ENCODE measurements at places on chromosomes 4 and X.
A peak's percentile ranks its signal among the peaks of the same experiment; 100 is the strongest.

DNA sequence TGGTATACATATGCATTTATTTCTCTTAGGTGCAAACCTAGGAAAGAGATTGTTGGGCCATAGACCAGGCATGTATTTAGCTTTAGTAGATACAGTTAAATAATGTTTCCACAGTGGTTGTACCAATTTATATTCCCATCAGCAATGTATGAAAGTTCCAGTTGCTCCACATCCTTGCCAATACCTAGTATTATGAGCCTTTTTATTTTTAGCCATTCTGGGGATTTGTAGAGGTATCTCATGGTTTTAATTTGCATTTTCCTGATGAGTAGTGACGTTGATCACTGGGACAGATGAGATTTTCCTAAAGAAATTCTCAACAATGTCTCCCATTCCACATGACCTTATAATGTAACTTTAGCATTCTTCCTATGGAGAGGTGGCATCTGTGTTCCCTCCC lies 56.9 kb downstream of the SUPT20HL2 start:
- no peak for DNase-seq

DNA sequence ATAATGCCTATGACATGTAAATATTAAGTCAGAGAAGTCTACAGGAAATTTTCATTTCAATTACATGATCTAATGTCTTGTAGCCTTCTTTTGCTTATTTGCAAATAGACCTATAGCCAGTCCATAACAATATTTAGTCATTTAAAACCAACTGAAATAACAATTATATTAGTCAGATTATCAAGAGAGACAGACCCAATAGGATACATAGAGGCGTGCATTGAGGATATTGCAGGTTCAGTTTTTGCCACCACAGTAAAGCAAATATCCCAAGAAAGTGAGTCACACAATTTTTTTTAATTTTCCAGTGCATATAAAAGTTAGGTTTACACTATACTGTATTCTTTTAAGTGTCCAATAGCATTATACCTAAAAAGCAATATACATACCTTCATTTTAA lies 349.7 kb upstream of the ATOH1 start:
- DNase-seq: no peak

- DNase-seq: no peak
Observed at GRCh38 chr4:109989618-109990017, 76.9 kb downstream of the EGF start.

DNA sequence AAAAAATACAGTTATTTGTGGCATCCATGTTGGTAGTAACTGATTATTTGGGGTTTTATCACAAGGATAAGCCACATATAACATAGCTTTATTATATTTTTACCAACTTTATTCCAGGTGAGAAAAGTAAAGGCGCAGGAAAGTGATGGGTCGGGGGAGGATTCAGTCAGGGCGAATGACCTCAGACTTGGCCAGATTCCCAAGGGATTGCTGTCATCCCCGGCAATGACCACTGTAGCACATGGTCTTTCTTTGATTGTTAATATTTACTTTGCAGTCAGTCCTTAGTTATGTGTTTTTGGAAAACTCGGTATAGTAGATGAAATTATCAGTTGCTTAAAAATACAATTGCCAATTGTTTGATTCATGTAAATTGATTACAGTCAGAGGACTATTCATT lies 17.6 kb downstream of the GRIA3 start:
- peak; percentile 21 for DNase-seq

- DNase-seq: peak; percentile 15
Observed at GRCh38 chr4:41957634-41958033, 22.4 kb downstream of the TMEM33 start.

GRCh38 chr4:26964512-26964911 lies 103.9 kb downstream of the STIM2 start:
- peak; percentile 17 for DNase-seq

GRCh38 chrX:71475785-71476540 lies 56.9 kb upstream of the OGT start:
- DNase-seq: no peak

DNA sequence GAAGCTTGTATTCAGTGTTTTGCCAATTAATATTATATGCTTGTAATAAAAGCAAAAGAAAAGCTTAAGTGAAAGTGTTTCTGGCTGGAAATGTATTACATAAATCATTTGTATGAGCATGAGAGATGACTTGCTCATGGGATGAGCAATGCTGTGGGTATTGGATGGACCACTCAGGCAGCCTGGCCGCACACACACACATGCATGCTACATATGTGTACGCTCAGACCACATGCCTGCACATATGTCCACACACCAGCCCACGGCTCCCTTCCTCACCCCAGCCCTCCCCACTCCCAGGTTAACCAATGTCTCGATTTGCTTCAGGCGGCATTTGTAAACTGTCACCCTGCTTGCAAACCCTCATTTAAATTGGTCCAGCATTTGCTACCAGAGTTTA lies 55.9 kb downstream of the CPLX1 start:
- DNase-seq: no peak

GRCh38 chrX:112867570-112867969 lies 26.9 kb upstream of the AMOT start:
- peak; percentile 70 for DNase-seq

DNA sequence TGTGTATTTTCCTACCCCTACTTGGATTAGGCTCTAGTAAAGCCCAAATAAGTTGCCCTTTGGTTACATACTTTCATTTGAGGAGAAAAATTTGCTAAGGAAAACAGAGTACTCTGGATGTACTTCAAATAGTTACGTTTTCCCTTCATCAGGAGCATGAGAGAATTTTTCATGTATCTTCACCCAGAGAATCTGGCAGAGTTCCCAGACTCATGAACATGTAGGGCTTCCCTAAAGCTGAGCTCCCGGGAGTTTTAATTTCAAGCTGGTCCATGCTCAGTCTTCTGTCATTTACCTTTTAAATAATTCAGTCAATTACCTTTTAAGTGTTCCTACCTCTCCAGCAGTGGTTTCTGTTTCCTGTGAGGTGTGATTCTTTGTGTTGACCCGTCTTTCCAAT lies 367.5 kb upstream of the GRID2 start:
- DNase-seq: peak; percentile 43

- peak; percentile 9 for DNase-seq
Observed at GRCh38 chr4:162499478-162499877, 335.7 kb upstream of the FSTL5 start.

DNA sequence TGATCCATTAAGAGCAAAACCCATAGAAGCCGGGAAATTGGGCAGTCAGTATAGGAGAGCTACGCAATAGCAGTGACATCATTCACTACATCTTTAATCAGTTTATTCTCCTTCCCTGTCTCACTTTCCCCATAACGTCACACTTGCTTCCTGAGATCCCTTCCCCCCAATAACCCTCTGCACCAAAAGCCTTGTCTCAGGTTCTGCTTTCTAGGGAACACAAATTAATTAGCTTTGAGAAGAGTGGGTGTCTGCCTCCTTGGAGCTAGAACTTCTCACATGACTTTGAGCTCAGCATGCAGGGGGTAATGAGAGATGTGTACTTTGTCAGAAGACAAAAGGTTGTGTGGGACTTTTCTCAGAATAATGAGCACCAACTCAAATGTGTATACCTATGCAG lies 128.3 kb upstream of the MAOA start:
- no peak for DNase-seq

GRCh38 chr4:165738571-165738970 lies 134.5 kb upstream of the TLL1 start:
- DNase-seq: no peak

- no peak for DNase-seq
Observed at GRCh38 chr4:39900966-39901365, 76.7 kb downstream of the PDS5A start.

DNA sequence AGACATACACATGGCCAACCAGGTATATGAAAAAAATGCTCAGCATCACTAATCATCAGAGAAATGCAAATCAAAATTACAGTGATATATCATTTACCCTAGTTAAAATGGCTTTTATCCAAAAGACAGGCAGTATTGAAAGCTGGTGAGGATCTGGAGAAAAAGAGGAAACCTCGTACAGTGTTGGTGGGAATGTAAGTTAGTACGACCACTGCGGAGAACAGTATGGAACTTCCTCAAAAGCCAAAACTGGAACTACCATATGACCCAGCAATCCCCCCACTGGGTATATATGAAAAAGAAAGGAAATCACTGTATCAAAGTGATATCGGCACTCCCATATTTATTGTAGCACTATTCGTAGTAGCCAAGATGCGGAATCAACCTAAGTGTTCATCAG lies 23.4 kb downstream of the ABHD18 start:
- no peak for DNase-seq

DNA sequence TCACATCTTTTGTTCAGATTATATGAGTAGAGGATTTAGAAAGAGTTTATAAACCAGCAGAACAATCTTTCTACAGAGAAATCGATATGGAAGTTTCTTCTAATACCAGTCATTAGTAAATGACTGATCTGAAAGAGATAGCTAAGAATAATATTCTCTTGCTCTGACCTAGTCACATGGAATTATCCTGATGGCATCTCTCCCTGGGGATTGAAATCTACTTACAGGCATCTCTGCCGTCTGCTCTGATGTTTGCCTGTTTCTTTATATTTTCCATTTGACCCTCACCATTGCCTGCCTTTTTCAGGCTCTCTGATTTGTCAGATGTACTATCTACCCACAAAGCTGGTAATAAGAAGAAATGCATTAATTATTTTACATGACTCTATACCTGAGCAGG lies 1157.3 kb downstream of the PCDH7 start:
- DNase-seq: no peak

GRCh38 chr4:42655921-42656678 lies 805 bp downstream of the ATP8A1 start:
- DNase-seq: peak; percentile 1

- no peak for DNase-seq
Observed at GRCh38 chr4:42915484-42915883, 23.0 kb downstream of the GRXCR1 start.

GRCh38 chr4:184891816-184892397 lies 66.1 kb upstream of the ACSL1 start:
- DNase-seq: no peak

- DNase-seq: no peak
Observed at GRCh38 chrX:132474544-132475248, 14.1 kb downstream of the MBNL3 start.

DNA sequence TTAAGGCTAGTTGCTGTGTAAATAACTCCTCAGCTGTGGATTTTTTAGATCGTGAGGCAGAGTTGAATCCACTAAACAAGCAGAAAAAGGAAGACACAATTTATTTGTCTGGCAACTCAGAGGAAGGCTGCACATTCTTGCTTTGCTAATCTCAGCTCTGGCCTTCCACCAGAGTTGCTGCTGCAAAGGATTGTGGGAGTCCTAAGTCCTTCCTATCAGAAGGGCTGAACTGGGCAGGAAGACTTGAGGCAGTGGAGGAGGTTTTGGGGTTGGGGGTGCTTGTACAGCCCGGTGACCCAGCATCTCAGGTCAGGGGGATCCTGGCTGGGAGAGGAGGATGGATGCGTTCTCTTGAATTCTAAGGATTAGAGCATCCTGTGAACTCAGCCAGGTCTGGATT lies 11.0 kb upstream of the VSIG1 start:
- no peak for DNase-seq

DNA sequence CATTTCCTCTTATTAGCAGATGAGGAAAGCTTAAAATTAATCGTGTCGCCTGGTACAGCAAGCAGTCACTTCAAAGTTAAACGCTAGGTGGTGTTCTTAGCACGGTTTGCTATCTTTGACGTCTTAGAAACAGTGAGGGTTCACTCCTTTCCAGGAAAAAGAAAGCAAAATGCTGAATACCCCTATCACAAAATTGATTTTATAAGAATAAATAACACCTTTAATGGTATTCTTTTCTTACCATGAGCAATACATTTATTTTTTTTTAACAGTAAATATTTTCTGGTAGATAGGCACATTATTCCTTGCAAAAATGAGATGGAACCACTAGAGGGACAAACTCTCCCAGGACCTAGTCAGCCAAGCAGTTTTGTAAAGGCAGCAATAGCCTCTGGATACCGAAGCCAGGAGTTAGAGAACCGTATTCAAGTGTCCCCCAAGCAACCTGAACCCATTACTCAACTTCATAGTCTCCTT lies 153.9 kb downstream of the KDR start:
- peak; percentile 27 for DNase-seq

GRCh38 chrX:40100537-40101429 lies 3.0 kb upstream of the BCOR start:
- DNase-seq: no peak

GRCh38 chr4:10734697-10735096 lies 50.1 kb upstream of the CLNK start:
- DNase-seq: peak; percentile 58

DNA sequence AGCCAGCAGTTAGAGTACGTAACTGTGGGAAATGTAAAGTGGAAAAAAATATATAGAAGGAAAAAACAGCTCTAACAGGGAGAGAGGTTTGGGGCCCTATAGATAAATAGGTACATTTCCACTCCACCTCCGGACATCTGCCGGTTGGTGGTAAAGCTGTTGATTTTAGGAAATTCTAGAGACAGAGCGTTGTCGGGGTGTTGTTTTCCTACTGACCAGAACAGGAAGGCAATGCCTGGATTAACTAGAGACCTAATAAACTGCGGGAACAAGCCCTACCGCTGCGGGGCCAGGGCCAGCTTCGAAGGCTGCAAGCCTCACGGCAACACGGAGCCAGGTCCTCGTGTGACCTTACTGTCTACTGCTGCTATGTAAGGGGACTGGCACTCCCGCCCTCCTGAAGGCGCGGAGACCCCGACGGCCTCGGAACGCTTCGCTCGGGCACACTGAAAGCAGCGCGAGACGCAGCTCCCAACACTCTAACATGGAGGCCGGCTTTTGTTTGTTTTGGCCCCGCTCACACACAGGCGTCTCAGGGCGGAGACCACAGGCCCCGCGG lies 702 bp upstream of the CDKN2AIP start:
- DNase-seq: no peak

- DNase-seq: no peak
Observed at GRCh38 chr4:114209584-114209983, 230.1 kb upstream of the ARSJ start.

GRCh38 chr4:1959104-1959384 lies 49.7 kb downstream of the NELFA start:
- no peak for DNase-seq

GRCh38 chr4:148814030-148814429 lies 371.8 kb upstream of the NR3C2 start:
- no peak for DNase-seq

DNA sequence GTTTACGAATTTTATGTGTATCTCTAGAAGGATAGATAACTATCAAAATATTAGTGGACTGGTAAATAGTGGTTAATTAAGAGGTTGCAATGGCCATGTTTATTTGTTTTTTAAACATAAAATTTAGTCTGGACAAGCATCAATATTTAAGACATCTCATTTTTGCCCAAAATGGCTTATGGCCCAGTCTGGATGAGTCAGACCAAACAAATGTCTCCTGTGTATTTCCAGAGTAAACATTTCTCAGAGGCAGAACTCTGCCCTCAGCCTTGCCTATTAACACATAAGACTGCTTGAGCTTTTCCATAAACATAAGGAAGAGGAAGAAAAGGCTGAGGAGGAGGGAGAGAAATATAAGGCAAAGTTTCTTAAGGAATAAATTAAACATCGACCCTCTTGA lies 277.1 kb upstream of the DIAPH2 start:
- no peak for DNase-seq

- DNase-seq: no peak
Observed at GRCh38 chrX:131302701-131303100, 13.6 kb upstream of the IGSF1 start.

- no peak for DNase-seq
Observed at GRCh38 chr4:7933651-7934510, 5.8 kb downstream of the AFAP1 start.
